ENCODE measurements at places on chromosomes 7 and 10.

GRCh38 chr10:131638880-131639278, 261.9 kb upstream of the PPP2R2D start:
- DNase-seq = no peak

DNA sequence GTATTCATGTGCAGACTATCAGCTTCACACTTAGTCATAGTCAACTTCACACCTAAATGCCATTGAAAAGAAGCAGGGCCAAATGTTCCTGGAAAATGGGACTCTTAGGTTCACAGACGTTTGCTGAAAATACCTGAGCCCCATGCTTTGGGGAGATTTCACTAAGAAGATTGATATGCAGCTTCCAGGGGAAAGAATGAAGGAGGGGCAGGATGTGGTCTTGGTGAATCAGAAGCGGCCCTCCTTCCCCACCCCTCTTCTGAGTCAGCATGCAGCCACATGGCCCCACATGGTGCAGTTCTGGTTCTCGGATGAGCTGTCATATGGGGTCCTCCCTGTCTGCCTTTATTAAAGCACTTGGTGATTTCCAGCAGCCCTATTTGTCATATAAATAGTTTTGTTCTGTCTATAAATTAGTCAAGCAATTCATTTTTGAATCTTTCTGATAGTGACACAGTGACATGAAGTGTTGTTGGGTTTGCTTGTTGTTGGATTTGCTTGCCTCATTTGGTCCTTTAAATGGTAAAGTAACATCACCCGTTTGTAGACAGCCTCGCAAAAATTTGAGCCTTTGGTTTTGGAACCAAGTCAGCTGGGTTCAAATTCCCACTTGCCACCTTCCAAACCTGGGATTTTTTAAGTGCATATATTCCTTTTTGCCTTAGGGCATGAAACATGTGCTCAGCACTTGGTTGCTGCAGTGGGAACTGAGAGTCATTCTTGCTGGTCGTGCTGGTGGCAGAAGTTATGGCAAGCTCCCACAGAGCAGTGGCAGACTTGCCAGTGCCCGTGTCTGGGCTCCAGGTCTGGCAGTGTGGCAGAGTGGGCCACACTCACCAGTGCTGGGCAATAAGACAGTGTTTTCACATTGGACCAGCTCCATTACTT, 68.1 kb upstream of the CDK6 start:
- DNase-seq = peak; percentile 23

- no peak for DNase-seq
Observed at GRCh38 chr10:92737484-92737883, 47.7 kb downstream of the HHEX start.

GRCh38 chr10:71635251-71635866, 84.2 kb downstream of the C10orf105 start:
- DNase-seq = no peak

DNA sequence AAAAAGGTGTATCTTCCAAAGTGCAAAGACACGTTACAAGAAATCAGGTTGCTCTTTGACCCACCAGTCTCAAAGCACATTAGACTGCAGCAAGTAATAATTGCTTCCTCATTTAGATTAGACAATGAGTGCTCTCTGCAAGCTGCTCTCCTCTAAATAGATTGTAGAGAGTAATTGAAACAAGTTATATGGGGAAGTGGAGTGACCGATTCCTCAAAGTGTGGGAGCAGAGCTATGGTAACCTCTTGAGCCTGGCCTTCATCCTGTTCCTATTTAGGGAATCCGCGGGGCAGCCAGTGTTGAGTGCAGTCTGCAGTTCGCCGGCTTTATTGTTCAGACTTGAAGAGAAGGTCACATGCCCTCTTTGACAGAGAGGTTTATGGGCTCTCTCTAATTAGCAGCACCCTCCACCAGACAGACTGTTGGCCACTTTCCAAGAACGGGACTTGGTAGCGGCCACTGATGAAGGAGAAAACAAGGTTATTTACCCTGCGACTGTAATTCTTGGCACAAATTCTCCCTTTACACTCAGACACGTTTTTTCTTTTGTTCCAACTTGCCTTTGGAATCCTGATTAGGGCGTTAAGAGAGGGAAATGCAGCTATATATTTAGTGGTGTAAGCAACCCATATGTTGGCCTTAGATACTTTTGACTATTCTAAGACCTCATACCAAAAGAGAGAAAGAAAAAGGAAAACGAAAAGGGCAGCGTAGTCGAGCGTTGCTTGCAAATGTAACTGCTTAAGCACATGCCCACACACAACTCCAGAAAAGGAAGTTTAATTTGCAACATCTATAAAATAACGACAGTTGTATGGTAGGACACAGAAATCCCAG, 107.5 kb downstream of the REEP3 start:
- DNase-seq = no peak

GRCh38 chr10:52961323-52961722, 188.7 kb upstream of the MBL2 start:
- DNase-seq = no peak

DNA sequence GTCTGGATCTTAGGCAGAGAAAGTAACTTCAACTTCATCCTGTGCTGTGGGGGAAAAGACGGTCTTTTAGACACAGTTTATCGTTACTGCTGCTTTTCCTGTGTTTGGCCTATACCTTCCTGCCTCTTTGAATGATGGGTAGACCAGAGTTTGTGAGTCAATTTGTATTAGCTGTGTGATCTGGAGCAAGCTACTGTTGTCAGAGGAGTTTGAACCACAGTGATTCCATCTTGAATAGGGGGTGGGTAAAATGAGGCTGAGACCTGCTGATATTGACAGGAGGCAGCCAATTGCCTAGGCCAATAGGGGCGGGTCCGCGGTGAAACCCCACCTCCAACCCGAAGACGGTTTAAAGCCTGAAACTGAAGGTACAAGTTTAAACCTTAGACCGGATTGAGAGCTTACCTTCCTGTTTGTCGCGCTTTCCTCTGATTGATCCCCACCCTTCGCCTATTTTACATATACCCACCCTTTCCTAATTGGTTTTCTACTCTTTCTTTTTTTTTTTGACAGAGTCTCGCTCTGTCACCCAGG, 35.8 kb upstream of the EIF4H start:
- no peak for DNase-seq

GRCh38 chr10:71752391-71753090, 20.8 kb downstream of the VSIR start:
- DNase-seq = no peak

DNA sequence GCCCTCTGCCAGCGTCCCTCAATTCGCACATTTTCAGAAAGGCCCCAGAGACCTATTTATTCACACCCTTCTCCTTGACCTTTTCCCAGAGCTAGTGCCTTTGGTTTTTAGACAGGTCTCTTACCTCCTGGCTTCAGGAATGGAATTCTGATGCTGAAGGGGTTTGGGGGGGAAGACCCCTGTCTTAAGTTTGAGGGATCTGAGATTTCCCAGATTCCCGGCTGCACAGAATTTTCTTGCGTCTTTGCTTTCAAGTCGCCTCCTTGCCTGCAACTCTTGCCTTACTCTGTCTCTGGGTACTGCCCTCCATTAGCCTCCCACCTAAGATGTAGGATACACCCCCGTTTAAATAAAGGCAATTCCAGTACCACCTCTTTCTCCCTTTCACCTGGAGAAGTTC, 1.9 kb downstream of the GATA3 start:
- DNase-seq = no peak

DNA sequence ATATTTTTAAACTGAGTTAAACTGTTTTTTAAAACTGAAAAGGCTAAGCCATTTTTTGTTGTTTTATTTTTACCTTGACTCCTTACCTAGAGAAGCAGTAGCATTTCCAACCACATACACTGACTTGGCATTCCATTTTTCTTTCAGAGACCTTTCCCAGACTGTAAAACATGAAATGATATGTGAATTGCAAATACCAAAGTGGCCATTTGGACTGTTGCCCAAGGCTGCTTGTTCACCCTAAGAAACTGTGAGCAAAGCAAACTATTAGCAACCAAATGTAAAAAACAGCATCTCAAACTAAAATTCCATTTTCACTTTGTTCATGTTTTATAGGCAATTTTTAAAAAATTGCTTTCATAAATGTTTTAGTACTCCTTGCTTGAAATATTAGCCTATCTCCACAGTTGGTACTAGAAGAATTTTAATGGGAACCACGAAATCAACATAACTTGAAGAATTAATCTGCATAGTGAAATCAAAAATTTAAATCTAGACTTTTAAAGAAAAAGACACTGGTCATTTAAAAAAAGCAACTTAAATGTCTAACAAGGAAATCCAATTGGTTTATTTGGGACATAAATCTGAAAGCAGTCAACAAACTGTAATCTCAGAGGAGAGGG, 10.8 kb downstream of the UROS start:
- DNase-seq = no peak

- DNase-seq = no peak
Observed at GRCh38 chr10:16182688-16183087, 254.1 kb upstream of the PTER start.

GRCh38 chr7:139095194-139095659, 14.3 kb downstream of the ZC3HAV1 start:
- peak; percentile 12 for DNase-seq

DNA sequence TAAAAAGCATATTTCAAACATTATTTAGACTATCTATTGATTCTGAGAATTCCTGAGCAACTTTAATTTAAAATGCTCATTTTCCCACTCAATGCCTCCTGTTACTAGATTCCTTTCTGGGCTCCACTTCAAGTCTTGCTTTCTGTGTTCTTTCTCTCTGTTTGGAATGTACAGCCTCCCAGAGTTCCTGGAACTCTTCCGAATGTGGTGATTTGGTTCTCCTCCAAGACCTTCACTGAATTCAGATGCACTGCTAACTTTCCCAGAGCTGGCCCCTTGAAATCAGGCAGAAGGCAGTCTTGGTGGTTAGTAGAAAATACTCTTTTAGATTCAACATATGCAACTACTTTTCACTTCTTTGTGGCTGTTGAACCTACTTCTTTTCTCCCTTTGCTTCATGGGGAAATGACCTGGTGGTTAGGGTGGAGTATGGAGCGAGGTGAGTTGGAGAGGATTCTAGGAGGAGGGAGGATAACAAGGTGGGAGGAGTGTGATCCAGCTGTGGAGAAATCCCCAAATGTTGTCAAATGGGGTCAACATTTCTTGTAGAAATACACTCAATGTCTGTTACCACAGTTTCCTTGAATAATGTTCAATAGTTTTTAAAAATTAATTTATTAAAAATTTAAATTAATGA, 27.9 kb upstream of the CCDC7 start:
- no peak for DNase-seq

GRCh38 chr10:30902621-30903396, 128.9 kb downstream of the ZNF438 start:
- DNase-seq = no peak

GRCh38 chr10:15369256-15370211, 1.6 kb downstream of the FAM171A1 start:
- no peak for DNase-seq

- no peak for DNase-seq
Observed at GRCh38 chr10:124888262-124888661, 53.7 kb upstream of the ZRANB1 start.

DNA sequence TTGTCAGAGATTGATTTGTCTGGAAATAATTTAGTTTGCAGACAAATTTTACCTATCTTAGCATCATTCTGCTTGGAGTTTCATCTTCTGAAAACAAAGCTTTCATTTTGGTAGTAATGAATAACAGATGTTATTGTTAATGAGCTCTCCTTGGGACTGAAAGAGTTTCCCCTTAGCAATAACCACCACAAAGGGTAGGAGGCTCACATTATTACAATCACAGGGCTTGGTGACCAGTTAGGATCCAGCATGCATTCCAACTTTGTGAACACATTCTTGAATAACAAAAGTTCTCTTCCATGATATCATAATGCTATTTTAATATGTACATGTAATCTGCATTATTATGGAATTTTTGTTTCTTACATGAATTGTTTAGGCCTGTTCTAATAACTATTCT, 148.8 kb upstream of the VWC2 start:
- no peak for DNase-seq

DNA sequence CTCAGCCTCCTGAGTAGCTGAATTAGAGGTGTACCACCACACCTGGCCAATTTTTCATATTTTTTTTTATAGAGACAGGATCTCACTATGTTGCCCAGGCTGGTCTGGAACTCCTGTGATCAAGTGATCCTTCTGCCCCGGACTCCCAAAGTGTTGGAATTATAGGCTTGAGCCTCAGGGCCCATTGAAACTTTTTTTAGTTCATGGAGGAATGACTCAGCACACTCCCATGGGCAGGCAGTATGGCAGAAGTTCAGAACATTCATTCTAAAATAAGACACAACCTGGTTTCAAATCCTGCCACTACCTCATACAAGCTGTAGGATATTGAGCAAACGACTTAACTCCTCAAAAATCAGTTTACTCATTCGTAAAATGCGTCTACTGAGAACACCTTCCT, 320.4 kb upstream of the SP8 start:
- DNase-seq = no peak

GRCh38 chr10:53737132-53737531, 964.5 kb upstream of the MBL2 start:
- DNase-seq = no peak
